Activated CD8-positive, alpha-beta memory T cell treated with anti-CD3 and anti-CD28 coated beads for 48 hours (primary cell): ENCODE measurements at places on chromosomes 2 and 18.

GRCh38 chr2:1769703-1770422, 25.5 kb upstream of the PXDN start:
- DNase-seq = no peak

GRCh38 chr18:79388043-79388442, 7.7 kb upstream of the NFATC1 start:
- DNase-seq = no peak

GRCh38 chr2:218546012-218546411, 22.1 kb downstream of the USP37 start:
- DNase-seq = no peak

DNA sequence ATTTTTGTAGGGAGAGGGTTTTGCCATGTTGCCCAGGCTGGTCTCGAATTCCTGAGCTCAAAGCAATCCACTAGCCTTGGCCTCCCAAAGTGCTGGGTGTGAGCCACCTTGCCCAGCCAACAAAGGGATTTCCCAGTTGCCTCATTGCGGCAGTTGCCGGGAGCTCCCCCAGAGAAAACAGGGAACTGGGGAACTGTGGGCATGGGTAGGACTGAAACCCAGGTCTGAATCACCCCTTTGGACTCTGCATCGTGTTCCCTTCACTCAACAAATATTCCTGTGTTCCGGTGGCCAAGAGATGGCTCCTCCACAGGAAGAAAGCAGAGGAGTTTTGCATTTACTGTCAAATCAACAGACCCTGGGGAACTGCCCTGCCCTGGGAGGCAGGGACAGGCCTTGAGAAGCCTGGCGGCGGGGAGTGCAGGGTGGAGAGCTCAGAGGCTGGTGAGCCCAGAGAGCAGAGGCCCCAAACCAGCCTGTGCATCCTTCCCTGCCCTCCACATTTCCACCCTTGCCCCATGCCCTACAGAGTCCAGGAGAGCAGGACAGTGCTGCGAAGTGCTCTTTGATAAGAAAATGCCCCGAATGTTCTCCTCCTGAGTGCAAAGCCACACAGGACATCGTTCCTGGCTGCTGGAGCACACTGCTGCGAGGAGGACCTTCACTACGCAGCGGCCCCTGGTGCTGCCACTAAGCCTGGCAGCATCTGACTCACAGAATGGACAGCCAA, 24.9 kb downstream of the MYO7B start:
- no peak for DNase-seq

- no peak for DNase-seq
Measured at GRCh38 chr2:174330945-174331594, 3.7 kb upstream of the SP9 start.

DNA sequence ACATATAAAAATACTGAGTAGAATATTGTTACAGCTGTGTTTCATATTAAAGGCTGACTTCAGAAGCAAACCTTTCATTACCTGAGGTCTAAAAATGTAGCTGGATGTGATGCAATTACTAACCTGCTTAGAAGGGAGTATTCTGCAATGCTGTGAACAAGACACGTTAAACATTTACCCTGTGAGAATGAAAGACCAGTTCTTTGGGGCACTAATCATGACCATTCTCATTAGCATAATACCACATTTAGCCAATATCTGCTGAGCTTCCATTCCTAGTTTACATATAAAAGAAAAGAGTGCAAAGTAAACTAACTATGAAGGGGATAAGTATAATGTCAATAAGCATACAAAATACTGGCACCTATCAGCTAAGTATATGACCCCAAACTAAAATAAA, 784.0 kb upstream of the KLHL29 start:
- DNase-seq = no peak

DNA sequence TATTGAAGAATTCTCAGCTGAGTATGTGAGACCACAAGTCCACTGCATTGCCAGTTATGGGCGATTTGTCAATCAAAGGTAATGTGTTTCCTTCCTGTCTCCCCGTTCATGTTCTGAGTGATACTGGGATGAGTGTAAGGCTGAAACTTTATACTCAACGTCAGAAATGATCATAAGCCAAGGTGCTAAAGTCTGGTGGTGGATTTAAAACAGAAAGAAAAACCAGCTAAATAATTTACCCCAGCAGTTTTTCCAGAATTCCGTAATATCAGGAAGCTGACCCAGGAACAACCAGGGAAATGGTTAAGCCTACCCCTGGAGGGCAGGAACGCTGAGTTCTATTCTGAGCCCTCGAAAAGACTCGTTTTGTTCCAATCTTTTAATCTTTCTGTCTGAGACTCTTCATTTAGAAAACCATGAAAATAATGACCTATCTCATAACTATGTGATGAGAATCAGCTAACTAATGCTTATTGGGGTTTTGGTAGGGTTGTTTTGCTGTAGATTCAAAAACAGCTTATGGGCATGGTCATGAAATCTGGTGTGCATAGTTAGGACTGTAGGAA, 149.6 kb downstream of the LAMA3 start:
- no peak for DNase-seq
